ENCODE measurements at places on chromosomes 1 and 21. TPM values are rescaled to one million over a fixed set of nuclear protein-coding genes. Genes with fewer than 3 reads are reported as not detected.

TRIM45 gene
- 0.94 TPM for total RNA-seq

MX2 gene
- 1.9 TPM for total RNA-seq

SERINC2 gene
- total RNA-seq: 80.4 TPM

AXDND1 gene
- total RNA-seq: not detected

ATP6V1G3 gene
- not detected for total RNA-seq

COL11A1 gene
- not detected for total RNA-seq

FCRL6 gene
- total RNA-seq: not detected

ANKRD65 gene
- 0.44 TPM for total RNA-seq

GRCh38 chr1:165365341-165365740 lies 8.8 kb upstream of the LMX1A start:
- DNase-seq: no peak

DNA sequence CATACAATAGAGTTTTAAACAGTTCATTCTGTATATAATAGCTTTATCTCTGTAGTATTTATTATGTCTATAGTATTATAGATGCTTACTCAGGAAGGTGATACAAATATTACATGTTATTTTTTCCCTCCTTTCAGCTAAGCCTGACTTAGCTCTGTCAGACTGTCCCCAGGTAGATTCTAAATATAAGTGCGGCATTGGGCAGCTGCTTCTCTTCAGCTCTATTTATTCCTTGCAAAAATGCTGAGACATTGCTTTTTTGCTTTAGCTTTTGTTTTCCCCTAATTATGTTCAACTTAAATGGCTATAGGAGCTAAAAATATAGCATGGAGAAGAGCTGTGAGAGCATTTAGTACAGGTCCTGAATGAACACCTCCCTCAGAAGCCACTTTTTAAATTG lies 203.2 kb upstream of the BEND5 start:
- DNase-seq: no peak

DNA sequence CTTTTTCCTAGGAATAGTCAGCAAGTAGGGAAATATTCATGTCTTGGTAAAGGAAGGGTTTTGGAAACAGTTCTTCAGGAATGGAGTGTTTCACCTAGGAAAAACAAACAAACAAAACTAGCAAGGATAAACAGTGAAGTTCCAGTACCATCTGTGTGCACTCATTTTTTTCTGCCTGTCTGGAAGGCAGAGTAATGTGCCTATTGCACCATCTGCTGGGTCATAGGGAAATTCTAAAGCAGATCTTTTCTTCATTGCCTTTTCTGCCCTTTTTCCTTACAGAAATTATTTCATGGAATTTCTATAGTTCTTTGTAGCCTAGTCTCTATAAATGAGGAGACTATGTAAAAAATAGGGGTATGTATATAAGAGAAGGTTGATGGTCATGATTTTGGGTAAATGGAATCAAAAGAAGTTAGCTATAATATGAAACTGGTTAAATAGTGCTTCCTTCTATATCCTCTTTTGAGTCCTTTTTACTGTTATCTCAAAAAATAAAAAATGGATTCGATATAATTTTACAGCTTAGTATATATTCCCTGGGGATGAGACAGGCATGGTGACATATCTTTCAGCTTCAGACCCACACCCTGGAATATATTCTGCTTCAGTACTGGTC lies 3.4 kb upstream of the HRNR start:
- peak; percentile 2 for DNase-seq

DNA sequence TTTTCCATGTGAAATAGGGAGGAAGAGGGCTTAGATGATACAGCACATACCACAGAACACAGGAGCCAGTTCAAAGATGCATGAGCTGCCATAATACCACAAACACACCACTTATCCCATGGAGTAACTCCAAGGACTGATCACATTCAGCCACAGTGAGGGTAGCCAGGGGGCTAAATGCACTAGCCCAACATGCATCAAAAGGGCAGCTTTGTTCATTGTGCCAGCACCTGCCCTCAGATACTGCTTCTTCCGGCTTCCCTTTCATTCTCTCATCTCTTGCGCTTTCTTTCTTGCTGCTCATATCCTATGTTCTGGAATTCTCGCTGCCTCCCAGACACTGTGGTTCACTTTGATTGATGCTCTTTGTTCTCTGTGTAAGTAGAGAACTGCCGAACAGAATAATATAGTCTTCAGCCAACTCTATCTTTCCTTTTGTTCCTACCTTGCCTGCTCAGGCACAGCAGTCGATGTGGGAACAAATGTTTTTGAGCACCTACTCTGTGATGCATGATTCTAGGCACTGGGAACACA lies 50.0 kb upstream of the SYT6 start:
- no peak for DNase-seq

DNA sequence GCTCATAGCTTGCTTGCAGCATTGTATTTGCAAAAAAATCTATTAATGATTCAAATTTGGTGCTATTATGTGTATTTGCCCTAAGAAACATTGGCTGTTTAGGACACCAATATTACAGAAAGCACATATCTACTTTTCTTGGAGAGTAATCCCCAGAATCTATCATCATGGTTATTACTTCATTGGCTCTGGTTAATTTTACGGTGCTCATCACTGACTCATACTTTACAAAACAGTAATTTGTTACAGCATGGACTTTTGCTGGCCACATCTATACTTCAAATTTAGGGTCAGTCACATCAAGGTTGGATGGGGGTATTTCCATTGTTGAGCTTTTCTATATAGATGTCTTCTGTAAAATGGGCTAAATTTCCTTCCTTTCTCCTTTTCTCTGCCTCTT lies 45.7 kb downstream of the SH3GLB1 start:
- no peak for DNase-seq

DNA sequence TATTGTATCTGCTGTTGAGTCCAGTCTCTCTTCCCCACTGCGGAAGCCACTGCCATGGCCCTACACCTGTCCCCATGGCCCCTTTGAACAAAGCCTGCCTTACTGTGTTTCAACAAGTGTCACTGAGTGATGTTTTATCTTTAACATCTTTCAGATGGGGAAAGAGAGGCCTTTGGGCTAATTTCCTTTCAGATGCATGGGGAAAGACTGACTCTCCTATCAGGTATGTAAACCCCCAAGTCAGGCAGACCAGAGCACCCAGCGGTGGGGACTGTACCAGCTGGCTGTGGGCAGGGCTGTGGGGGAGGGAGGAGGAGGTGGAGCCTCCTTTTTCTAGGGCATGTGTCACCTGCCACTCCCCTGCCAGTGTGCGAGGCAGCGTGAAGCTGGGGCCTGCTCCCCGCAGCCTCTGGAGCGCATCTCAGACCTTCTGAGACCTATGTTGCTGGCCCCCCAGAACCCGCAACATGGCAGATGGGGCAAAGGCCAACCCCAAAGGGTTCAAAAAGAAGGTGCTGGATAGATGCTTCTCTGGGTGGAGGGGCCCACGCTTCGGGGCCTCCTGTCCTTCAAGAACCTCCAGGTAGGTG lies at the start of gene PLA2G2F:
Gene PLA2G2F, plus strand, starts transcription at position 363 of the 590 bp plus-strand sequence. Its CDS starts 105 bp downstream, at position 468.
- DNase-seq: no peak

GRCh38 chr1:22238356-22239224 lies 95.7 kb upstream of the WNT4 start:
- no peak for DNase-seq

- DNase-seq: no peak
Measured at GRCh38 chr1:26811057-26811456, 15.4 kb upstream of the ZDHHC18 start.

DNA sequence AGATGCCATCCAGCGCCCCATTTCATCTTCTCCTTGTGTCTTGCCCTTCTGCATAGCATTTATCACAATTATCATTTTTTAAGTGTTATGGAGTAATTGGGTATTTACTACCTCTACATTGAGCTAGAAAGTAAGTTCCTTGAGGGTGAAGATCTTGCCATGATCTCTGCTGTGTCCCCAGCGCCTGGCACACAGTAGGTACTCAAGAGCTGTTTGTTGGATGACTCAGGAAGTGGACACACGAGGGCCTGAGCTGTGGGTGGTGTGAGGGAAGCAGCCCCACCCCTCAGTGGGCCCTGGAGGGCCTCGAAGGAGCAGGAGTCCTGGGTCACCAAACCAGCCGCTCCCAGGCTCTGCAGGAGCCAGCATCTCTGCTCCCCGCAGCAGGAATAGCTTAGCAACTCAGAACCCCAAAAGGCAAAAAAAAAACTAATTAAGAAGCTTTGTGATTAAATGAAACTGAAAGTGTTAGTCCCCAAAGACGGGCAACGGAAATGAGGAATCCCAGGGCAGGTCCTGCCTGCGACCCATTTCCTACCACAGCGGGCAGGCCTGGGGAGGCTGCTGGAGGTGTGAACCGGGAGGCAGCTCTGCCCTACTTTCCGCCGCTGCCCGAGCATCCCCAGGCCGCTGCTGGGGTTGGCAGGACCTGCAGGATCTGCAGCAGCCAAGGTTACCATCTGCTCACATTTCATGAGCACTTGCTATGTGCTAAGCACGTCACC lies 87.7 kb downstream of the LACTBL1 start:
- no peak for DNase-seq

GRCh38 chr1:93414749-93415148 lies 33.2 kb upstream of the FNBP1L start:
- DNase-seq: no peak

GRCh38 chr1:247680171-247680570 lies 632 bp upstream of the OR13G1 start:
- DNase-seq: no peak

All from HT-29 (cell line).